ENCODE measurements at places on chromosomes 13 and 19. TPM values are rescaled to one million over a fixed set of nuclear protein-coding genes. Genes with fewer than 3 reads are reported as not detected.

ZNF444 gene
- 17.8 TPM for polyA plus RNA-seq

HMG20B gene
- 35.6 TPM for polyA plus RNA-seq

- DNase-seq = peak; percentile 7
Observed at GRCh38 chr13:22451327-22451741, 729.4 kb upstream of the SGCG start.

DNA sequence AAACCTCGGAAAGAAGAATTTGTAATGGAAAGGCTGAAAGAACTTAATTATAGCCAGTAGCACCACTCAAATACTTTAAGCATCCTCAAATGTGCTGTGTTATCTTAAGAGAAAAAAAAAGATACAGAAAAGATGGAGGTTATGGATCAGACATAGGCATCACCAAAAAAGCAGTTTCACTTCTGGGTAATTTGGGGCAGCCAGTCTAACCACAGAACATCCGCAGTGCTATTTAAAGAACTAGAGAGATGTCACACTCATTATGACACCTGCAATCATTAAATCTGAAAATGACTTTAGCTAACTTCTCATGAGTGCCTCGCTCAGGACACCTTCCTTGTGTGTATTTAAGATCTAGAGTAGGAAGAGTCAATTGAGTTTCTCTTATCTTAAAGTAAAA is 211.8 kb downstream of the RBM26 start:
- no peak for DNase-seq

DNA sequence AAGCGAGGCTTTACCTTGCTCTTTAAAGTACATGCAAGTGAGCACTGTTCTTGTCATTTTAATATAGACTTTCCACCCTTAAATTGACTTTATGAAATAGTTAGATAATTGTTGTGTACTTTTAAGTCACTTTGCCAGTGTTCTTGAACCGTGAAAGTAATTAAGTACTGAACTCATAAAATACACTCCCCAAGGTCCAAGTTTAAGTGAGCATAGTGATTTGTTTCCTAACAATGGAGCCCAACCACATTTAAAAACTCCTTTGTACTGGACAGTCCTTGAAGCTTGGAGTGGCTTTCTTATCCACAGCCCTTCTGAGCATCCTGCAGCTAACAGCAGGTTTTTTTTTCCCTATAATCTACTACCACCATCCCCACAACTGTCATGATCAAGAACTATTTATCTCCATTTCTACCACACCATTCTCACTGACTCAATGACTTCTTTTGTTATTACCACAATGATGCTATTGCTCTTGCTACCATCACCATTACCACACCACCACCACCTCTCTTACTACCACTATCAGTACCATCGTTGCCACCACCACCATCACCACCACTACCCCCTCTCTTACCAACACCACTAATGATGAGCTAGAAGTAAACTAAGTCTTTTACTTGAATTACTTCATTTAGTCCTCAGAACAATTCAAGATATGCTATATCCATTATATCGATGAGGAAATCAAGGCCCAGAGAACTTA is 452.6 kb downstream of the DIAPH3 start:
- DNase-seq = peak; percentile 70
